CD4-positive, alpha-beta T cell treated with Interleukin-15 for 4 hours (primary cell): ENCODE measurements at places on chromosomes 1 and 21.

DNA sequence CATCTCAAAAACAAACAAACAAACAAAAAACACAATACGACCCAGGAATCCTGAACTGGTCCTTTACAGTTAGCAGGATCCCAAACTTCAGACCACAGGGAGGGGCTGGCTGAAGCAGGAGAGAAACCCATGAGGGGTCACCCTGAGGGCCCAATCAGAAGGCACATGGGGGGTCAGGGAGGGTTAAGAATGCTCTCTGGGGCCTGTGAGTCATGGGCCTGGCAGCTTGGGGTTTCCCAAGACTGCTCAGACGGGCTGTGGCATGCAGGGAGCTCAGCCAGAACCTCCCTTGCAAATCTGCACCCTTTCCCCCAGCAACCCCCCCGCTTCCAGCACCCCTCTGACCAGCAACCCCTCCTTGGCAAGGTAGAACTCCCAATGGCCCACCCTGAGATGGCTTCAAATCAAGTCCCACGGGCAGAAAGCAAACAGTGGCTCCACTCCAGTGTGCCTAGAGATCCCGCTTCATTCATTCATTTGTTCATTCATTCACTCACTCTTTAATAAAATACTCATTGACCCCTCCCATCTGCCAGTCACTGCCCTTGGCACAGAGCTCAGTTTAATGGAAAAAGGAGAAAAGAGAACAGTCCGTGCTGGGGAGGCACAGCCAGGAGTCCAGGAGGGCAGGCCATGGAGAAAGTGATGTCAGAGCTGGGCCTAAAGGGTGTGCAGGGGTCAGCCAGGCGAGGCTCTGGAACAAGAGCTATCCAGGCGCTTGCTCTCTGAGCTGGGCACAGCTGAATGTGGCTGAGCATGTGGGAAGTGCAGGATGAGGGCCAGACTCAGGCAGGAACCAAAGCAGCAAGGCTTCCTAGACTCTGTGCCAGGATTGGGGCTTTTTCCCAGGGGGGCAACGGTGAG lies 8.2 kb downstream of the UQCRHL start:
- no peak for DNase-seq

GRCh38 chr1:96481409-96481808 lies 240.2 kb upstream of the PTBP2 start:
- DNase-seq, result no peak

DNA sequence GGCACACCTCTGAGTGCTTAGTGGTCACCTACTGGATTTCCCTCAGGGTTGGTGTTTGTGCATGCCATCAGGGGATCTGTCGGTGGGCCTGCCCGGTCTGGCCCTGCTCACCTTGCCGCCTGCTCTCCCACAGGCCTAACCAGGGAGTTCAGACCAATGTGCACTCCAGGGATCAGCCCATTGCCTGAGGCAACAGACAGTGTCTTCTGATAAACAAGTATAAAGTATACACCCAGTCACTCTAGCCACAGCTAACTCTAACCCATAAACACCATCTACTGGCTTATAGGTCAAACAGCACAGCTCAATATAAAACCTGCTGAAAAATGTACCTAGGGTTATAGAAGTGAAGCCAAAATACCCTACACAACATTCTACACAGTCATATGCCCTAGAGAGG lies 1300.0 kb downstream of the PLA2G4A start:
- no peak for DNase-seq

DNA sequence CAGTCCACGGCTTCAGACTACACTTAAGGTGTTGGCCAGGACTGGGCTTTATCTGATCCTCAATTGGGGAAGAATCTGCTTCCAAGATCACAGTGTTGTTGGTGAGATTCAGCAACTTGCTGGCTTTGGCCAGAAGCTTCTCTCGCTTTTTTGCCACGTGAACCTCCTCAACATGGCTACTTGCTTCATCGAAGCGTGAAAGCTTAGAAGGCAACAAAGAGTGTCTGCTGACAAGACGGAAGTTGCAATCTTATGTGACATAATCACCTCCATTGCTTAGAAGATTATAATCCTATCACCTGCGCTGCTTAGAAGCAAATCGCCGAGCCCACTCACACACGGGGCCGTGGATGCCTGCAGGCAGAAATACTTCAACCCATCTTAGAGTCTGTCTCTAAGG lies 10.4 kb upstream of the ITPKB start:
- DNase-seq, result no peak

- no peak for DNase-seq
Measured at GRCh38 chr1:165912638-165913037, 85.2 kb downstream of the UCK2 start.

- DNase-seq, result peak; percentile 90
Measured at GRCh38 chr21:42414928-42415769, 11.4 kb downstream of the UBASH3A start.

DNA sequence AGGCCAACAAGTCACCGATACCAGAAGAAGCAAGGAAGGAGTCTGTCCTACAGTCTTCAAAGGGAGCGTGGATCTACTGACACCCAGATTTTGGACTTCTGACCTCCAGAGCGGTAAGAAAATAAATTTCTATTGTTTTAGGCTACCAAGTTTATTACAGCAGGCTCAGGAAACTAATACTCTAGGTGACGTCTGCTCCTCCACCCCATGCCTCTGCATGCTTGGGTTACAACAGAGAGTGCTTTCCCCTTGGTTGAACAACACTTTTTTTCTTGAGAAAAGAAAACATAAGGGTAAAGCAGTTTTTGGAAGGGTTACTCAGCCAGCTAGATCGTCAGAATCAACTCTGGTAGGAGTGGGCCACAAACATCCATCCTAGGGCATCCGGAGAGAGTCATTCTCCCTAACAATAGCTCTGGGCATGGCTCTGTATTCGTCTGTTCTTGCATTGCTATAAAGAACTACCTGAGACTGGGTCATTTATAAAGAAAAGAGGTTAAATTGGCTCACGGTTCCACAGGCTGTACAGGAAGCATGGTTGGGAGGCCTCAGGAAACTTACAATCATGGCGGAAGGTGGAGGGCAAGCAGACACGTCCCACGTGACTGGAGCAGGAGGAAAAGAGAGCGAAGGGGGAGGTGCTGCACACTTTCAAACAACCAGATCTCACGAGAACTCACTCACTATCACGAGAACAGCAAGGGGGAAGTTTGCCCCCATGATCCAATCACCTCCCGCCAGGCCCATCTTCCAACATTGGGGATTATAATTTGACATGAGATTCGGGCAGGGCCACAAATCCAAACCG lies 22.2 kb upstream of the DNAJC11 start:
- no peak for DNase-seq

DNA sequence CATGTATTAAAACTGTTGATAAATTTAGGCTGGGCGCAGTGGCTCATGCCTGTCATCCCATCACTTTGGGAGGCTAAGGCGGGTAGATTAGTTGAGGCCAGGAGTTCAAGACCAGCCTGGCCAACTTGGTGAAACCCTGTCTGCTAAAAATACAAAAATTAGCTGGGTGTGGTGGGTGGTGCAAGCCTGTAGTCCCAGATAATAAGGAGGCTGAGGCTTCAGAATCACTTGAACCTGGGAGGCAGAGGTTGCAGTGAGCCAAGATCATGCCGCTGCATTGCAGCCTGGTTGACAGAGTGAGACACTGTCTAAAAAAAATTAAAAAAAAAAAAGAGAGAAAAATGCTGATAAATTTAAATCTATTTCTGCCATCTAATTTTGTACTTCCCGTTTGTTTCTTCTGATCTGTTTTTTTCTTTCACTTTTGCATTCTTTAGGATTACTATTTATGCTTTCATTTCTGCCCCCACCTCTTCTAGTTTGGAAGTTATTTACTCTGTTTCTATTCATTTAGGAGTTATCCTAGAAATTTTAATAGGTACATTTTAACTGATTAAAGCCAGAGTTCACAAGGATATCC lies 3.2 kb upstream of the DENND1B start:
- DNase-seq, result no peak

- no peak for DNase-seq
Measured at GRCh38 chr1:61743431-61743705, 1.1 kb downstream of the PATJ start.

DNA sequence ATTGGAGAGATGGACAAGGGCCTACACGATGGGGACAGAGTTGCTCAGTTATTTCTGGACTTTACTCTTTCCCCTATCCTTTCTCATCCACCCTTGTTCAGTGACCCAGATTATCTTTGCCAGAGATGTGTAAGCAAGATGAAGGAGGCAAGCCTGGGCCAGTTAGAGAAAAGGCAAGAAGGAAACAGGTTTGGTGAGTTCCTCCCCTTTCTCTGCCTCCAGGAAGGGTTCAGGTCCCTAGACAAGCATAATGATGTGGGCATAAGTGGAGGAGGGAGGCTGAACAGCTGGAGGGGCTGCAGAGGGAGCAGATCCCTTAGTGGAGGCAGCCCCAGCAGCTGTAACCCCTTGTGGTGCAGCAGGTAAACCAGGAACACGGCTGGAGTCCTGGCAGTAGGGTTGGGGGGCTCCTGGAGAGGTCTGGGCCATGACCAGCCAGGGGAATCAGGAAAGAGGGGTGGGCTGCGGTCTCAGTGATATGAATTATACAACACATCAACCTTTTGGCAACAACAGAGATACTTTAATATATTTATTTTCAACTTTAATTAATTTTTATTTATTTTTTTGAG lies 9.2 kb upstream of the CDC42 start:
- DNase-seq, result no peak

- DNase-seq, result no peak
Measured at GRCh38 chr1:237197470-237198425, 155.8 kb downstream of the RYR2 start.

GRCh38 chr1:5990913-5991312 lies 1.3 kb downstream of the NPHP4 start:
- no peak for DNase-seq

GRCh38 chr1:213201380-213202155 lies 150.5 kb downstream of the RPS6KC1 start:
- no peak for DNase-seq

DNA sequence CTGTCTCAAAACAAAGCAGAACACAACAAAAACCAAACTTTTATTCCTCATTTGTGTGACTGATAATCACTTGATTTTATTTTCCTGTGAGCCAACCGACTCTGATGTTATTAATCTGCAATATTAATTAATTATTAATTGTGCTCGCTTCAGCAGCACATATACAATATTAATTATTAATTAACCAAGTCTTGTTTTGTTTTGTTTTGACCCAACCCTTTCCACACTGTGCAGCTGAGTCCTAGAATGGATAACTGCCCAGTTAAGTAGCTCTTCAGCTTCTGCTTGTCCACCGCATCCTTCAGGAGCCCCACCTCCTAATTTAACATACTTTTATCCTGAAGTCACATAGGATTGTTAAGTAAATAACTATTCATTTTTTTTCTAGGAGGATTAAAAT lies 47.4 kb upstream of the EXO1 start:
- DNase-seq, result no peak

DNA sequence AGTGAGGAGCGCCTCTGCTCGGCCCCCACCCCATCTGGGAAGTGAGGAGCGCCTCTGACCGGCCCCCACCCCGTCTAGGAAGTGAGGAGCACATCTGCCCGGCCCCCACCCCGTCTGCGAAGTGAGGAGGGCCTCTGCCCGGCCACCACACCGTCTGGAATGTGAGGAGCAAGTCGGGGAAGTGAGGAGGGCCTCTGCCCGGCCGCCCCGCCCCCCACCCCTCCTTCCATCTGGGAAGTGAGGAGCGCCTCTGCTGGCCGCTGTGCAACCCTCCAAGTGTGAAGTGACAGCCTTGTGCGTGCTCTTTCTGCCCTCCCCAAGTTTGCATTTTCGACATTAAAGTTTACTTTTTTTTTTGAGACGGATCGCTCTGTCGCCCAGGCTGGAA lies 5.1 kb upstream of the ZZZ3 start:
- DNase-seq, result no peak

DNA sequence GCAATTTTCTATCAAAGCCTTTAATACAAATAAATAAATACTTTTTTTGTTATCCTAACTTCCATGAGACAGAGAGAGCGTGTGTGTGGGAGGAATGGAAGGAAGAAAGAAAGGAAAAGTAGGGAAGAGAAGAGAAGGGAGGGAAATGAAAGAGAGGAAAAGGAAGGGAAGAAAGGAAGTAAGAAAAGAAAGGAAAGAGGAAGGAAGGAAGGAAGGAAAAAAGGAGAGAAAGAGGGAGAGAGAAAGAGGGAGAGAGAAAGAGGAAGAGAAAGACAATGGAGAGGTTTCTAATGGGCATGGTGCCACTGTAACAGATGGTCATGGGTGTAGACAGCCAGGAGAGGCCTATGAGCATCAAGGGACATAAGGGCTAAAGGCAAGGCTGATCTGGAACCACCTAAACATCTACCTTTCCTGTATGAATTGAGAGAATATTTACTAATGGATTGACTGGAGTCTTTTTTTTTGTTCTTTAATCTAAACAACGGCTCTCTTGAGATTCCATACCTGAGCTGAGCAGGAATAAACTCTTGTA lies 234.9 kb downstream of the PTPRC start:
- no peak for DNase-seq

GRCh38 chr21:15592271-15592860 lies 137.4 kb upstream of the USP25 start:
- peak; percentile 27 for DNase-seq

- no peak for DNase-seq
Measured at GRCh38 chr21:26837539-26837938, 7.7 kb downstream of the ADAMTS1 start.

GRCh38 chr1:181635110-181635509 lies 151.8 kb downstream of the CACNA1E start:
- DNase-seq, result no peak

DNA sequence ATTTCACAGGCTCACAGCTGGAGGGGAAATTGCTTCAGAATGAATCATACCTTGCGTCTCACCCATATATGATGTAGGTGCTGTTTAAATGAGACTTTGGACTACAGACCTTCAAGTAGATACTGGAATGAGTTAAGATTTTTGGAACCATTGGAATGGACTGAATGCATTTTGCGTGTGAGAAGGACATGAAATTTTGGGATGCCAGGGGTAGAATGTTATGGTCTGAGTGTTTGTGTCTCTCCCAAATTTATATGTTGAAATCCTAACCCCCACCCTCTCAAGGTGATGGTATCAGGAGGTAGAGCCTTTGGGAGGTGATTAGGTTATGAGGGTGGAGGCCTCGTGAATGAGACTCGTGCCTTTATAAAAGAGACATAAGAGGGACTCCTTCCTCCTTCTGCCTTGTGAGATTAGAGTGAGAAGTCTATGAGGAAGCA lies 41.4 kb downstream of the KCNK1 start:
- no peak for DNase-seq

GRCh38 chr1:87518794-87519193 lies 190.1 kb downstream of the LMO4 start:
- no peak for DNase-seq

DNA sequence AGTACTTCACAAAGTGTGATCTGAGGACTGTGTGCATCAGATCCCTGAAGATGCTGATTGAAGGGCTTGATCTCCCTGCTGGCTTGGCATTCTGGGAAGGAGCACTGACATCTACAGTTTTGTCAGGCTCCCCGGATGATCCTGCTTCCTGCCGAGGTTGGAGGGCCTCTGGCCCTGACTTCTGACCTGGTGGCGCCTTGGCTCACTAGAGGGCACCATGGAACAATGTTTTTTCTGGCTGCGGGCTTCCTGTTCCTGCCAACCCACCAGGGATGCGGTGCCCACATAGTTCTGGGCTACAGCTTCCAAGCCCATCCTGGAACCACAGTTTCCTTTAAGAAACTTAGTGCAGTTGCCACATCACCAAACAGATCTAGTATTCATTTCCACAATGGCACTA lies 38.8 kb upstream of the RASAL2 start:
- no peak for DNase-seq
